Activated CD4-positive, CD25-positive, alpha-beta regulatory T cell treated with anti-CD3 and anti-CD28 coated beads, Interleukin-2, amount 50 U/mL, for 16 hours (primary cell): ENCODE measurements at places on chromosomes 16 and 17.

DNA sequence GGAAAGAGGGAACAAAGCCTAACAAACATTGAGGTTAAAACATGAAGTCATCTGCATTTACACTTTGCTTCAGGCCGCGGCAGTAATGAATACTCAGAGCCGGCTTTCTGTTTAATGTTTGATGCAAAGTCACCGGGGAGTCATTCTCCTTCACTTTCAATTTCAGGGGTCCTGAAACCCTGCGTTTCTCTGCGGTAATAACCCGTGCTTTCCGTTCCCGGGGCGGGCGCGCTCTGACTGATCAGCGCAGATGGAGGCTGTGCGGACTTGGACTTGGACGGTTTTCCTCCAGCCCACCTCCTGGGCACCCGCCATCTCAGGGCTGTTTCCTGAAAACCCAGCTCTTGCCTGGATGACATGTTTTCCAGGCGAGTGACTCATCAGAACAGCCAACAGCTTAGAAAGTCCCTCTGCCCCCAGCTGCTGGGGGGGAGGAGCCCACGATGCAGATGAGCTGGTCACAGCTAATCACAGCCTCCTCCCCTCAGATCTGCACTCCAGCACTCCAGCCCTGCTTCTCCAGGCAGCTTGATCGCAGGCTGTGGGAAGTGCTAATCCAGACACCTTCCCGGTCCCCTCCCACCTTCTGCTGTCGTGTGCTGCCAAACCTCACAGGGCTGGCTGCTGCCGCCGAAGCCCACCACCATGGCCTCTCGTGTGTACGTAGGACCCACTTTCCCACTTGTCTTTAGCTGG is 158.6 kb upstream of the CHMP6 start:
- peak; percentile 55 for DNase-seq

DNA sequence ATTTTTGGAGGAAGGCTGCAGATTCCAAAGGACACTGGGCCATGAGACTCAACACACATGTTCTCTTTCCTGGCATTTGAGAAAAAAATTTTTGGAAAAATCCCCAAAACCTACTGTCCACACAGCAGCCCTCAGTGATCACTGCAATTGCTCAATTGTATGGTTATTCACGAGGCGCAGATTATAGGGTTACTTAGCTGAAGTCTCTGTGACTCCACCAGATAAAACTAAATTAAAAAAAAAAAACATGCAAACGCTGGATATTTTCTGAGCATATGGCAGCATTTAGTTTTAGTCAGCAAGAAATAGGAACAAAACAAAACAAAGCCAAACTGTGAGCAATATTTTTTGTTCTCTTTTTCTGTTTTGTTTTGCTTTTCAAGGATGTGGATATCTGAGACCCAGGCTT is 83.8 kb upstream of the FAM20A start:
- DNase-seq = no peak

GRCh38 chr17:65277576-65277975 is 140.4 kb downstream of the RGS9 start:
- DNase-seq = no peak

- no peak for DNase-seq
Measured at GRCh38 chr16:27628241-27628942, 78.4 kb downstream of the KATNIP start.

DNA sequence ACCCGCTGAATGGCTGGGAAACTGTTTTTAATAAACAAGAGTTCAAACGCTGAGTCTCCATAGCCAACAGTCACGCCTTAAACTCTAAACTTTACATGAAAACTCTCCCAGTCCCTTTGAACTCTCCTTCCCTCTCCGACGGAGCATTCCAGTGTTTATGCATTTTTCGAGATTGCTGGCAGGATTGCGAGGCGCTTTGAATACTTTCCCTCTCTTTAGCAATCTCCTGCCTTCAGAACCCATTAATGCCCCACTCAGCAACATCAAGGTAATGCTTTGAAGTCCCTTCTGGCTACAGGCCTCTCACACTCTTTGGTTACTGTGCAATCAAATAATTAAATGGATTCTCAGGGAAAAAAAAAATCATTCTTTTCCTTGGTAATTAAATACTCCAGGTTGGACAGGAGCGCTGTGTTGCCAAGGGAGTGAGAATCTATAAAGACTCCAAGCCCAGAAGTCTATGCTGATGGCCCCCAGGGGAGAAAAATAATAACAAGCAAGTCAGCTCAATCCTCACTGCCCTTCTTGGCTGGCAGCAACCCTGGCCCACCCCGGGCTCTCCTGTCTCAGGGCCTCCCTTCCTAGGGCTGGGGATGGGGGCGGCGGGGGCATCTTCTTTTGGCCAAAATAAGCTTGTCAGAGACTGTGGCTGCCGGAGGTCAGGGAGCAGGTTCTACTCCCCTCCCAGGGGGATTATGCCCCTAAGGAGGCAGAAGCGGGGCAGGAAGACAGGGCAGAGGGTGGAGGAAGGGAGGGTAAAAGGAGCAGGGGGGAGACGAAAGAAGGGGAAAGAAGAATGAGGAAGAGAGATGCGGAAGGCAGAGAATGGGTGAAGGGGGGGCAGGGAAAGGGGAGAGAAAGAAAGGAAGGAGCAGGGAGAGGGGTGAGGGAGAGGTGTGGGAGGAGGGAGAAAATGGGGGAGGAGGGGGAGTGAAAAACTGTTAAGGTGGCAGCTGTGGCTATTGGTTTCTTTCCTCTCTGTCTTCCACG is 45.2 kb downstream of the AXIN2 start:
- DNase-seq = no peak

- DNase-seq = no peak
Measured at GRCh38 chr16:27869411-27869810, 194.1 kb downstream of the GSG1L start.

DNA sequence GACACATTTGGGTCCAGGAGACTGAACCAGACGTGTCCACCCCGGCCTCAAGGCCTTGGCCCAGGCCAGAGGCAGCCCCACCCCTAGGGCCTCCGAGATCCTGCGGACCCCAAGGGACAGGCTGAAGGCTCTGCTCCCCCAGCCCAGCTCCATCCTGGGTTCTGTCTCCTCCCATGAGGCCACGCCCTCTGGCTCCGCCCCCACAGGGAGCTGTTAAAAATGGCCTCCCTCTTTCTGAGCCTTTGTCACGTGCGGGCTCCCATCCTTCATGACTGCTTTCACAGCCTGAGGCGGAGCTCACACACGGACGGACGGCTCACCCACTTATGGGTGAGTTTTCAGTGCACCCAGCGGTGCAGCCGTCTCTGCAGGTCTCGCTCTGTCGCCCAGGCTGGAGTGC is 6.5 kb upstream of the CACNA1H start:
- DNase-seq = no peak

GRCh38 chr17:44079877-44080821 is 9.6 kb downstream of the G6PC3 start:
- DNase-seq = no peak

- DNase-seq = no peak
Measured at GRCh38 chr17:17647524-17648178, 33.6 kb upstream of the RAI1 start.
